ENCODE measurements at places on chromosomes 6 and 20. TPM values are rescaled to one million over a fixed set of nuclear protein-coding genes. Genes with fewer than 3 reads are reported as not detected.

The SFT2D1 gene
- total RNA-seq, result 59.0 TPM

The KCNK15 gene
- 0.17 TPM for total RNA-seq

The PRR18 gene
- not detected for total RNA-seq

The TRIM40 gene
- not detected for total RNA-seq

The CHRNA4 gene
- total RNA-seq, result not detected

The EIF6 gene
- total RNA-seq, result 74.0 TPM

The NFATC2 gene
- 38.0 TPM for total RNA-seq

The FAM83C gene
- not detected for total RNA-seq

The SEL1L2 gene
- total RNA-seq, result not detected

The DCDC2 gene
- total RNA-seq, result not detected

The GLP1R gene
- total RNA-seq, result not detected

The SYNE1 gene
- 125 TPM for total RNA-seq

The NRSN1 gene
- total RNA-seq, result not detected

The RAET1L gene
- not detected for total RNA-seq

The CST4 gene
- total RNA-seq, result not detected

The JAG1 gene
- not detected for total RNA-seq

The C20orf204 gene
- total RNA-seq, result 2.5 TPM

The AFG1L gene
- total RNA-seq, result 14.2 TPM

The LY86 gene
- total RNA-seq, result 68.7 TPM

The ANGPT4 gene
- total RNA-seq, result not detected
